Posterior vena cava (tissue), 2 donors: ENCODE measurements at places on chromosomes 11 and 22. TPM values are rescaled to one million over a fixed set of nuclear protein-coding genes. Genes with fewer than 3 reads are reported as not detected.
A peak's percentile ranks its signal among the peaks of the same experiment; 100 is the strongest.

DNA sequence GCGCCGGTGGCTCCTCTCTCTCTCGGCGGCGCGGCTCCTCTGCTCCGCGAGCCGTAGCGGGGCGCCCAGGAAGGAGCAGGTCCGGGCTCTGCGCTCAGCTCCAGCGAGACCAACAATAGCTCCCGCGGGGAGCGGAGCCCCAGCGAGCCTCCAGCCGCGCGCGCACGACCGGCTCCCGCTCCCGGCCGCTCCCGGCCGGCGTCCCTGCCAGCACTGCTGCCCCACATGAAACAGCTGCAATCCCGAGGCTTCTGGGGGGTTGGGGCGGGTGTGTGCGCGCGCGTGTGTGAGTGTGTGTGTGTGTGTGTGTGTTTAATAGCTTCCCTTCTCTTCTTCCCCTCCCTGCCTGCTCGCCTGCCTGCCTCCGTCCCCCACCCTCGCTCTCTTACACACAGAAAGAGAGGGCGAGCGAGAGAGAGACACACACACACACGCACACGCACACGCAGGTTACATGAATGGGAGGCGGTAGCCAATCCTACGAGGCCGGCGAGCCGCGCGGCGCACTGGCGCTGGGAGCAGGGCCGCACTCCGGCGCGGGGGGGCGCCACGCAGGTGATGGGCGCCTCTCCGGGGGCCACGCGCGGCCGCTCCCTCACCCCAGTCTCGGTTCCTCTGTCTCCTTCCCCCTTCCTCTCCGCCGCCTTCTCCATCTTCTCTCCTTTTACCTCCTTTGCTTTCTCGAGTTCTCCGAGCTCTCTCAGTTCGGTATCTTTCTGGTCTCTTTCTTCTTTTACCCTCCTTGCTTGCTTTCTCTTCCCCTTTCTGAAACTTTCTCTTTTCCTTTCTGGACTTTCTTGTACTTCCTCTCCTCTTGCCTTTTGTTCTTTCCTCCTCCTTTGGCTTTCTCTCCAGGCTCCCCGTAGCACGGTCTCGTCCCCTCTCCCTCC lies at the start of gene TENM4:
TENM4 (minus strand) TSS at position 460 of the 890 bp plus-strand sequence. CDS start 371,086 bp downstream, outside the sequence.
- peak; percentile 87 for DNase-seq

Gene SMC1B
- total RNA-seq, result not detected

DNA sequence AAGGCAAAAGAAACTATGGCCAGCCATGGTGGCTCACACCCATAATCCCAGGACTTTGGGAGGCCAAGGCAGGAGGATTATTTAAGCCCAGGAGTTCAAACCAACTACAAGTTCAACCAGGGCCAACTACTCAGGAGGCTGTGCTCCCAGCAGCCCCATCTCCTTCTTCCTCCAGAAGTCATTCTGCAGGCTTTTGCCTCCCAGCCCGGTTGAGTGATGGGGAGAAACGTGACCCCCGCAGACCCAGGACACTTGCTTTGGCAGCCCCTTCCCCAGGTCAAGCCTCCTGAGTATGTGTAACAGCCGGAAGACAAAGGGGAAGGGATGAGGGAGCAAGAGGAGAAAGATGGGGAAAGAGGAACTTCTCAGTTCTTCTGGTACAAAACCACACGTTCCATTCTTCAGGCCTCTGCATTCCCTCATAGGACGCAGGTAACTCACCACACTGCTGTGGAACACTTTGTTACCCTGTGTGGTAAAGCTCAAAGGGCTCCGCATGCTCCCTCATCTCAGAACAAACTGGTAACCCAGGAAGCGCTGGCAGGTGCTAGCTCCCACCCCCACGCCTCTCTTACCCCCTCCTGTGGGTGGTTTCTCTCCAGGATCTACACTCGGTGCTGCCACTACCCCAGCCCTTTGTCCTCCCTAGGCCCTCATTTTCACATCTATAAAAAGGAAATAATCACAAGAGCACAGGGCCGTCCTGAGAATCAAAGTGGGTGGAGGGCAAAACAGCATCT lies 4.0 kb downstream of the SULT4A1 start:
- no peak for DNase-seq

GRCh38 chr22:39868741-39869140 lies 24.8 kb downstream of the ENTHD1 start:
- DNase-seq, result no peak

GRCh38 chr11:11268119-11268518 lies 84.9 kb downstream of the CSNK2A3 start:
- DNase-seq, result no peak

DNA sequence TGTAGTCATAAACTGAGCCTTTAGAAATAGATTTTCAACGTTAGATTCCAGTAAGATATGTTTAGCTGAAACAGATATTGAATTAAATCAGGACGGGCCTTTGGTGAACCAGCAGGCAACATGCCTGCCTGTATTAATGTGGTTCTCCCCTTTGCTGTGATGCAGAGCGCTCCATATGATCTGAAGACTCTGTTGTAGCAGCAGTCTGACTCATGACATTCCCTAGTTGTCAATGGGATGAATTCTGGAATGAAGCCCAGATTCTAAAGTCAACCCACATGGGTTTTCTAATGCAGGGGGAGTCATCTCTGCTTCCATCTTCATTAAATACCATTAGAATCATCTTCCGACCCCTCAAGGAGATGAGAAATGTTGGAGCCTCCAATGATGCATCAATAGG lies 864.5 kb downstream of the NTM start:
- DNase-seq, result no peak

DNA sequence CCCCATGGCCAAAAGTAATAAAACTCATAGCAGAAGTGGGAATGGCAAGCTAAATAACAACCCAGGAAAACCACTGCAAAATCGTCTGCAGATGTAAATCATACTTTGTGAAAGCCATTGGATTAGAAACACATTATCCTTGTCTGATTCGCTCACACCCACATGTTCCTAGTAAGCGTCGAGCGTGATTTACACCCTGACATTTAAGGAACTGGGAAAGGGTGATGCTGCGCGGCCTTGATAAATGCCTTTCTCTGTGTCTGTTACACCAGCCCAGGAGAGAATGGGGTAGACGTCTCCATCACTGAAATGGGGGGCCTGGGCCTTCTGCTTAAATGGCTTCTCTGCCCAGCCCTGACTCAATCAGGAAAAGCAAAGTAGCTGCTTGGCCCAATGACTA lies 162.7 kb downstream of the NTM start:
- DNase-seq, result no peak

DNA sequence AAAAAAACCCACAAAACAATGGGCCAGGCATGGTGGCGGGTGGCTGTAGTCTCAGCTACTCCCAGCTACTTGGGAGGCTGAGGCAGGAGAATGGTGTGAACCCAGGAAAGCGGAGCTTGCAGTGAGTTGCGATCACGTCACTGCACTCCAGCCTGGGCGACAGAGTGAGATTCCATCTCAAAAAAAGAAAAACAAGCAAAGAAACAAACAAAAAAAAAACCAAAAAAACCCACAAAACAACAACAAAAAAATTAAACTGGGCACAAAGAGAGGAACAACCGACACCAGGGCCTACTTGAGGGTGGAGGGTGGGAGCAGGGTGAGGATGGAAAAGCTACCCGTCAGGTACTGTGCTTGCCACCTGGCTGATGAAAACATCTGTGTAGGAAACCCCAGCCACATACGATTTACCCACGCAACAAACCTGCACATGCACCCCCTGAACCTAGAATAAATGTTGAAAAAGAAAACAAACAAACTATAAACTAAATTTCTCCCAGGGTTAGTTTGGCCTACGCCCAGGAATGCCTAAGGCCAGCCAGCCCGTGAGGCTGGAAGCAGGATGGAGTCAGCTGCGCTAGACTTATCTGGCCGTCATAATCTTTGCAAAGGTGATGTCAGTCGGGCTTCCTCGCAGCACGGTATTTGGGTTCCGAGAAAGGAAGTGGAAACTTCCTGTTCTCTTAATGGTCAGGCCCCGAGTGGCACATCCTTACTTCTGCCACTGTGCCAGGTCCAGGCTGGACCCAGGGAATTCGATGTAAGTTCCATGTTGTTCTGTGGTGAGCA lies 21.9 kb upstream of the CYB5R3 start:
- DNase-seq, result no peak

DNA sequence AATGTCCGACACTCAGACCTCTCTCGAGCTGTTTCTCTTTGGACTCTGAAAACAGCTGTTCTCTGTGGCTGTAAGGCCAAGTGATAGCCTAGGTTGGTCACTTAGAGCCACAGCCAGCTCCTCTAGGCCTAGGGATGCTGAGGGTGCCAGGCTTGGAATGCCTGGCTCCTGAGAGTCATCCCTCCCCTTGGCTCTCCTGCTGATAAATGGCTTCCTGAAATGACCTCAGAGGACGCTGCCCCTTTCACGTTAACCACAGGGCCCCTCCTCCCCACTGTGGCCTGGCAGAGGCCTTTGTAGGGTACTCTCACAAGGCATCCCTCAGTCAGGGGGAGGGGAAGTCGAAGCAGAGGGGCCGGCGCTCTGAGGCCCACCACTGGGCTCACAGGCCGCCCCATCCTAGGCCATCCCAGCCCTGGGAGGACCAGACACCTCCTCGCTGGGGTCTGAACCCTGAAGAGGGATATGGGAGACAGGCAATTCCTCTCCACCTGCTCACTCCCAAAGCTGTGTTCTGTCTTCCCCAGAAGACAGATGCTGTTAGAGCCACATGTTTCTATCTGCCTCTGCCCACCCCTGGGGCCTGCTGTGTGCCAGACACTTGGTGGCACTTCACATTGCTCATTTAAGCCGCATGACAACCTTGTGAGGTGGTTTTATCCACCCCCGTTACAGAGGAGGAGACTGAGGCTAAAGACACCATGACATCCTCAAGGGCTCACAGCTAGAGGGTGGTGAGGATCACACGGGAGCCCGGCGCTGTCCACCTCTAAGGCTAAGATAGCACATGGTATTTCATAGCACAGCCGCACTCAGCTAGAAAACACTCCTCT lies 50.9 kb downstream of the ARFGAP3 start:
- no peak for DNase-seq

Gene CD3E
- total RNA-seq, result 1.8 TPM

Gene GRIK4
- total RNA-seq, result 0.19 TPM

DNA sequence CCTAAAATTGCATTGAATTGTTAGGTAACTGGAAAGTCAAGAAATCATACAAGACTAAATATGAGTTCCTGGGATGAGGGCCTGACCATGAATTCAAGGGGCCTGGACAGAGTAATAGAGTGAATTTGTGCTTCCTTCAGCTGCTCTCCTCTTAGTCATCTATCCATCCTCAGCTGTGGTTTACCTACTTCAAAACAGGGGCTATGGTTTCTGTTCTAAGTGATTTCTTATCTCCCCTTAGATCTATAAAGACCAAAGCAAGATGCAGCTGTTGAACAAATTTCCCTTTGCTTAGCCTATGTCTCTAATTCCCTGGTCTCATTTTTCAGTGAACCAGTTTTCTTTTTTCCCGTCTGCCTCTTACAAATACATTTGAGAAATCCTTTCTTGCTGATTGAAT lies 428.5 kb downstream of the FAM181B start:
- no peak for DNase-seq

- no peak for DNase-seq
These were observed 22.4 kb upstream of the ARHGAP8 start for GRCh38 chr22:44730022-44730393.

Gene EIF4ENIF1
- 34.5 TPM for total RNA-seq

Gene NLRP6
- total RNA-seq, result 0.42 TPM

- no peak for DNase-seq
These were observed 330.7 kb downstream of the TTC28 start for GRCh38 chr22:28348613-28349609.

Gene OR52E2
- not detected for total RNA-seq

- DNase-seq, result no peak
These were observed 792.0 kb downstream of the ETS1 start for GRCh38 chr11:127795326-127795725.

DNA sequence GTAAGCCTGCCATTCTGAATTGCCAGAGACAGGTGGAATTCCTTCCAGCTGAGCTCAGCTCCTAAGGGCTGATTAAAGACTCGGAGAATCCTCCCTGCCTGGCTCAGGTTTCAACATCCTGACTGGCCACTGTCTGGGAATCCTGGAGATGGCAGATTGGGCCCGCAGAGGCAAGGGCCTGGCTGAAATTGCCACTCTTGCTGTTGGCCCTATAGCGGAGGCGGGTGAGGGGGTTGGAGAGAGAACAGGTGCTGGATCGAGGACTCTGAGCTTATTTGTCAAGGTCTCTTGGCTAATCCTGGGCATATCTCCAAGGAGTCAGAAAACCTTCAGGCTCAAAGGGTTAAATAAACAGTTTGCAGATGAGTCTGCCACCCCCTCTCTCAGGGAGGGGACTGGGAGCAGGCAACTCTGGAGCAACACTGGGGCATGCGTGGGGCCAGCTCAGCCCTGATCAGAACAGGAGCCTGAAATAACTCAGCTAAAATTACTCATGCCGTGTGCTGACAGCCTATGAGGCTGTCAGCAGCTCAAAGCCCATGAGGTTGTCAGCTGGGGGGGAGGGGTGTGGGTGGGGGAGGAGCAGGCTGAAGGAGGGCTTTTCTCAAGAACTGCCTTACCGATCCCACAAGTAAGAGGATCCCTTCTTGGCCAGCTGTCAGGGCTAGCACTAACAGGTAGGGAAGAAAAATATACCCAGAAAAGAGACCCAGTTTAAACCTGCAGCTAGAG lies 14.7 kb upstream of the MFRP start:
- DNase-seq, result no peak

DNA sequence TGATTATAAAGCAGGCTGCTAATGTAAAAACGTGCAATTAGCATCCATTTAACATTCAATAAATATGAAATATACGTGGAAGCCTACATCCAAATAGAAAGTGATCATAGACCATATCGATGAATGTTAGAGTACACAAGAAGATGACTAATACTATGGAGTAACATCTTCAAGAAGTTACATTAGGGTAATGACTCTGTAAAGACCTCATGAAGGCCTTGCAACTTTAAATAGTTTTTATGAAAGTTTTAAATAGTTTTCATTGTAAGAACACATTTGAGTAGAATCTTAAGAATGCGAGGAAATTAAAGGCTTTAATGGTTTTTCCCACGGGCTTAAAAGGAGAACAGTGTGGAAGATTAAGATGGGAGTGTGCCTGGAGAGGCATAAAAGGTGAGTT lies 1.4 kb downstream of the TRIM34 start:
- no peak for DNase-seq

GRCh38 chr11:91639359-91639758 lies 585.3 kb upstream of the FAT3 start:
- no peak for DNase-seq

Gene TNNT3
- total RNA-seq, result 45.3 TPM

Gene SCGB1C1
- not detected for total RNA-seq

DNA sequence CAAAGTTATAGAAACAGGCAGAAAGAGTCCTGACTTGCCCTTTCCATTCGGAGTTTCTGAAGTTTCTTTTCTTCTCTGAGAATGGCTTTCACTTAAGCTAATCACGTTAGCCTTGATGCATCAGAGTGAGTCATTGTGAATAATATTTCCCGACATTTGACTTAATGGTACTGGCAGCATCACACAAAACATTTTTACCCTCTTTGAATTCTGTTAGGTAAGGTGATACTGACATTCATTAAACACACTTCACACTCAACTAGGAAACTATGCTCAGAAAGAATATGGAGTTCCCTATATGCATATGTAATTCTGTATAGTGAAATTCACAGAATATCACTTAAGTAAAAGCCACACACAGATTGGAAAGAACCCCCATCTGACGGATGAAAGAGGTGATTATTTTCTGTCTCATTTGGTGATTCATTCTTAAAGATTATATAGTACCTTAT lies 120.8 kb upstream of the ARHGAP20 start:
- no peak for DNase-seq

Gene CCND1
- total RNA-seq, result 65.8 TPM

- no peak for DNase-seq
These were observed 880.8 kb downstream of the FAM181B start for GRCh38 chr11:81852896-81853295.
